Right ventricle myocardium inferior (tissue), 1 donor: ENCODE measurements at places on chromosomes 11 and 22.

GRCh38 chr11:66546966-66547661 is 411 bp downstream of the ACTN3 start:
- DNase-seq: peak; percentile 44

DNA sequence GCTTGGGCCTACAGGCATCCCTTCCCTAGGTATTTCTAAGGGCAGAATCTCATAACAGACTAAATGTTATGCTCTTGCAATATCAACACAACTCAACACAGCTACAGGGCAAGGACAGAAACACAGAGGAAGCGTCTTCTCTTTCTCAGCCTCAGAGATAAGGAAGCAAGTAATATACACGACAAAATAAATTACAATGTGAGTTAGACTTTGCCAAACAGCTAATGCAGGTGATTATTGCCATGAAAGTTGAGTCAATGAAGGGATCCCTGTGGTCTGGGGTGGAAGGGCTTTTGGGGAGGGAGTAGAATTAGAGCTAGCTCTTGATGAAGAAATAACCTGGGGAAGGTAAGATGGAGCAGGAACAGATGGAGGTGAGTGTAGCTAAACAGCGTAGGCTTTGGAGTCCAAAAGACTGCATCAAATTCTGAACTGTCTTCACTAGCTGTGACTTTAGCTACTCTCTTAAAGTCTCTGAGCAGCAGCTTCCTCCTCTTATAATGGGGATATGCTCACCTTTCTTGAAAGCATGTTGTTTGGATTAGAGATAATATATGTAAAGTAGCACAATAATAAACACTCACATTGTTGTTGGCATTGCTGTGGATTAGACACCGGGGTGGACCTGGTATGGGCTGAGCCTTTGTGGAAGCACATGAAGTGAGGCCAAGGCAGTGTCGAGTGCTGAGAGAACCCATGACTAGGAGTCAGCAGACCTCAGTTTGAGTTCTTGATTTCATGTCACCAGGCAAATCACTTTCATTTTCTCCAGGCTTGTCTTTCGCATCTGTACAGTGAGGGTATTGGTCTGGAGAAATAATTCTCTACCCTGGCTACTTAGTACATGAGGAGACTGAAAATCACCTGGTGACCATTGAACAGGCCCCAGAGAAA is 41.0 kb upstream of the AQP11 start:
- no peak for DNase-seq

GRCh38 chr11:27718863-27719545 is 18.7 kb upstream of the BDNF start:
- DNase-seq: no peak

DNA sequence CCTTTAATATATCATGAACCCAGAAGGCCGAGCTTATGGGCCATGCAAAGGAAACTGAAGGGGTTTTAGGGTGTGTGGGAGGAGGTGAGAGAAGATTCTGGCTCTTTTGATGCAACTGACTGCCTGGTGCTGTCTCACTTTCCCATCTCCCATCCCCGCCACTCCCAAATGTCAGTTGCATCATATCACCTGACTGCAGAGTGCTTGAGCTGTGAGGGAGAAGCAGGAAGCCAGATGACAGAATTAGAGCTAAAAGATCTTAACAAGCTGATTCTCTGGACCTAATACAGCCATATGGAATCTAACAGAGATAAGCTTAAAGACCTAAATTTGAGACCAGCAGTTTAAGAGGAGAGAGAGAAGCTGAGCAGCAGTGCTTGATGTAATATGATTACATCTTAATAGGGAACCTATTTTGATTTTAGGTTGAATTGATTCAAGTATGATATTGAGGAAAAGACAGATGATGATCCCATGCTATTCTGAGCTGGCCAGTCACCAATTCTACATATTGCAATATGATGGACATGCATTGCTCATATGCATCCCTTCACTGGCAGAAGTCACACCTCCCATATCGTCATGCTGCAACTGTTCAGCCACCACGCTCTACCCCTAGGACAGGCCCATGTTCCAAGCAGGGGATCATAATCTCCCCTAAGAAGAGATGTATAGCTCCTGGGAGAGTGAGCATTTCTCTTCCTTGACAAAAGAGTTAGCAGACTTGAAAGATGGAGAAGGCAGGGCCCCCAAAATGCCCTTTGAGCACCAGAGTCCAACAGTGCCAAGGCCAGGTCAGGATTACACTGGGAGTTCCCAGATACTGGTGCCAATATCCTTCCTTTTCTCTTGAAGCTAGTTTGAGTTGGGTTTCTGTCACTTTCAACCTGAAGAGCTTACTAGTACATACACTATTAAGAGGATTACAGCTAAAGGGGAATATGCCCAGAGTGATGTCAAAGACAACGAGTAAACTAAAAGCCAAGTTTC is 44.9 kb downstream of the PLEKHA7 start:
- DNase-seq: no peak

DNA sequence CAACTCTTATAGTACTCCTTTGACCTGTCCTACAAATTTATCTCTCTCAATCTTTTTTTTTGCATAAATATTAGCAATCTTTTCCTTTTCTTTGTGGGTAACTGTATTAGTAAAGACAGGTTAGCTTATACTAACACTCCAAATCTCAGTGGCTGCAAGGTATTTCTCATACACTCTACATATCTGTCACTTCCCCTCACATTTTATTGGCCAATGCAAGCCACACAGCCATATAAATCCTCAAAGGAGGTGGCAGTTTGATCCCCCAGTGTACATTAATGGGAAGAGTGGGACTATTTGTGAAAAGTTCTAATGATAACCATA is 42.6 kb upstream of the EED start:
- no peak for DNase-seq

GRCh38 chr22:18909556-18909955 is 3.4 kb downstream of the DGCR6 start:
- no peak for DNase-seq

DNA sequence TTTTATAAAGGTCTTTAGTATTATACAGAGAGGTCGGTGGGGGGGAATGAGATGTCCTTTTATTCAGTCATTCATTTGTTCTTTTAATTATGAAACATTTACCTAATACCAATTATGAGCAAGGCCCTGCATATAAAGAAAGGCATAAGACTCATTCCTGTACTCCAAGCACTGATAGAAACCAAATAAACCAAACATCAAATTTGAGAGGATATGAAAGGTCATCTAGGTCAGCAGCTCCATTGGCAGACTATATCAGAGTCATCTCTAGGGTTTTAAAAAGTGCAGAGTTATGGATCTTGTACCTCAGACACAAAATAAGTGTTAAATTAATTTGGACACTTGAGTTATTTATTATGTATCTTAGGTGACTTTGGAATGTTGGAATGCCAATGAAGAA is 71.5 kb downstream of the CASP12 start:
- DNase-seq: no peak

- DNase-seq: no peak
Observed at GRCh38 chr11:33656768-33657167, 43.9 kb downstream of the C11orf91 start.

DNA sequence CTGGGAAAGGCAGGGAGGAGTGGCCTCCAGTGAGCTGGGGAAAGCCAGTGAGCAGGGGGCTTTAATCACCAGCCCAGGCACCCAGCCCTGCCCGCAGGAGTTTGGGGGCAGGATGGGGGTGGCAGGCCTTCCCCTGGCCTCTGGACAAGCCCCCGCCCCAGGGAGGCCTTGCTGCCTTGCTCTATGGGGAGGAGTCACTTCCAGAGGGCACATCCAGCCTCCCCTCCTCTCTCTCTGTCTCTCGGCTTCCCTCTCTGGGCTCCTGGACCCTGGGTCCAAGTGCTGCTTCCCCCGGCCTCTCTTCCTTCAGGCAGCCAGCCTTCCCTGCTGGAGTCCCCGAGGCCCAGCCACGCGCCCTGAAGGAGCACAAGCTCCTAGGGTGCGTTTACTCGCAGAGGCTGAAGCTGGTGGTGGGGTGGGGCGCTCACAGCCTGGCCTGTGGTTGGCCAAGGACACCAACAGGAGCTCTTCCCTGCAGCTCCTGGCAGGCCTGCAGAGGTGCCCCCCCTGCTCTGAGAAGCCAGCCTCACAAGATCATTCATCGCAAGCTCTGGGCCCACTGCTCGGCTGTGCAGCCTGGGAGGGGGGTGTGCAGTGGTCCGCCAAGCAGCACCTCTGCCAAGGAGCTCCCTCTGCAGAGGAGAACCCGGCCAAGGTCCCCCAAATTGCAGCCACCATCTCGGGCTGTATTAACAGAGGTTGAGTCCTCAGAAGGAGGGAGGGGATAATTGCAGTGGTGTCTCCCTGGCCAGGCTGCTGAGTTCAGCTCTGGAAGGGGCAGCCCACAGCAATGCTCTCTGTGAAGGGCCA is 25.4 kb downstream of the OSBPL5 start:
- DNase-seq: peak; percentile 23

DNA sequence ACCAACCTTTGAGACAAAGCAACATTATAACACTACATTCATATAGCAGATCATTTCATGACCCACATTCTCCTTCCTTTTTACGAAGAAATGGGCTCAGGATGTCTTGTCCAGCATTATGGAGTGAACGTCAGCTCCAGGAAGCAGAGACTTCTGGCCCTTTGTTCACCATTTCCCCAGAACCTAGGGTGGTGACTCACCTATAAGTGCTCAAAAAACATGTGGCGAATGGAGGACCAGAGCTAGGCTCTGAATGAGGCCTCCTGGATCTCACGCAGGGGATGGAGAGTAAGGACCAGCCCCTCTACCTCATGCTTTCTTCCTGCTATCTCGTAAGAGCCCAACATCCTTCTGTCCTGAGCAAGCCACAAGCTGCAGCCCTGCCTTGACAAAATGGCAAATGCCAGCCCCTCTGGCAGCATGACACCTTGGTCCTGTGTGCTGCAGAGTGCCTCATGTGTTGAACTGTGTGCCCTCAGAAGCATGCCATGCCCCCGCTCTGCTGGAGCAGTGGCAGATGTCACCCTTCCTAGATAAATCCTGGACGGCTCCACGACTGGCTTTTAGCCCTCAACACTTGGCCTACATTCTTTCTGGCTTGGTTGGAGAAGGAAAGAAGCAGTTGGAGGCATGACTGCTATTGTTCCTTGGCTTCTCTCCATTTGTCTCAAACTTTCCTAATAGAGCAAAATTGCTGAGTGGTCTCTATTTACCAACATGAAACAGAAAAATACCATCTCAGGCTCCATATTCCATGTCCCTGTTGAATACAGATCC is 6.5 kb upstream of the ST3GAL4 start:
- DNase-seq: no peak

- peak; percentile 39 for DNase-seq
Observed at GRCh38 chr11:90446207-90446606, 223.4 kb upstream of the CHORDC1 start.

- no peak for DNase-seq
Observed at GRCh38 chr22:44130076-44130711, 50.5 kb upstream of the PARVG start.

DNA sequence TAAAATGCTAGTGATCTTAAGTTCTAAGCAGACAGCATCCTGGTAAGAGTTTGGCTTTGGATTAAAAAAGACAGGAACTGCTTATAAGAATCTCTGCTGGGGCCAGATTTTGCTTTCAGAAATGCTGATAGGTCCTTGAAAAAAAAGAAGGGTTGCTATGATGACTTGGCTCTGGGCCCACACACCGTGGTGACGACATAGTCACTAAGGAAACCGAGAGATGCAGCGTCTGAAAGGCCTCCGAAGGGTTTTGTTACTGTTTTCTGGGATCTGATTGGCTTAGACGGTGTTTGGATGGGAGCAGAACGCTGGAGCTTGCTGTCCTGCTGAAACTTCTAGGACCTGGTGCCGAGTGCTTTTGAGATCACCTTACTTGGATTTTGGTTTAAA is 8.4 kb downstream of the FAM118A start:
- DNase-seq: peak; percentile 92

DNA sequence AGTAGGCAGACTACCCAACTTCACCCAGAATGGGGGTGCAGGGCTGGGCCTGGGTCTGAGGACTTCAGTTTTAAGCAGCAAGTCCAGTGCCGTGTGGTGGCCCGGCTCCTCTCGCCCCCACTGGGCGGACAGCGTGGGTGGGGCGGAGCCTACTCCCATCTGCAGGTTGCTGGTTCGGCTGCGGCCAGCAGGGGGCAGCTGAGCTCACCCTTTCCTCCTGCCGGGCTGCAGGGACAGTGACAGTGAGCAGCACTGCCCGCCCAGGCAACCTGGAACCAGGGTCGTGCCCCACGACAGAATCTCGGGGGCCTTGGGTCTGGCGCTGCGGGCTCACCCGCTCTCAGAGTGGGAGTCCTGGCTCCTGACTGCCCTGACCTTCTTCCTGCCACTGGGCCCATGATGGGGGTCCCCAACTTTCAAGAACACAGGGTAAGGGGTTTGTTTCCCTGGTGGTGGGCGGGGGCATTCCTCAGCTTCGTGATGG is 6.2 kb upstream of the NEAT1 start:
- DNase-seq: peak; percentile 97

- no peak for DNase-seq
Observed at GRCh38 chr11:86386746-86387145, 12.1 kb downstream of the CCDC81 start.

DNA sequence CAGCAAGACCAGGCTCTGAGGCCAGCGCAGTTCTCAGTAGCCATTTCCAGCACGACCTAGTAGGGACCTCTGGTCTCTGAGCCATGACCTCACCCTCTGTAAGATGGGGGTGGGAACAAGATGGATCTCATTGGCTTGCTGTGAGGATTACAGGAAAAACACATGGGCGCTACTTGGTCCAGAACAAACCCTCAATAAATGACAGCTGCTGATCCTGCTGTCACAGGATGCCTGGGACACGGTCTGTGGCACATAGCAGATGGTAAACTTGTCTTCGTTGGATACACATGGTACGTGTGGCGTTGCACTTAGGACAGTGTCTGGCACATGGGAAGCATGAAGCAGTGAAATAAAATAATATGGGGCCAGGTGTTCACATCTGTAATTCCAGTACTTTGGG is 4.5 kb upstream of the KCTD17 start:
- DNase-seq: peak; percentile 2

DNA sequence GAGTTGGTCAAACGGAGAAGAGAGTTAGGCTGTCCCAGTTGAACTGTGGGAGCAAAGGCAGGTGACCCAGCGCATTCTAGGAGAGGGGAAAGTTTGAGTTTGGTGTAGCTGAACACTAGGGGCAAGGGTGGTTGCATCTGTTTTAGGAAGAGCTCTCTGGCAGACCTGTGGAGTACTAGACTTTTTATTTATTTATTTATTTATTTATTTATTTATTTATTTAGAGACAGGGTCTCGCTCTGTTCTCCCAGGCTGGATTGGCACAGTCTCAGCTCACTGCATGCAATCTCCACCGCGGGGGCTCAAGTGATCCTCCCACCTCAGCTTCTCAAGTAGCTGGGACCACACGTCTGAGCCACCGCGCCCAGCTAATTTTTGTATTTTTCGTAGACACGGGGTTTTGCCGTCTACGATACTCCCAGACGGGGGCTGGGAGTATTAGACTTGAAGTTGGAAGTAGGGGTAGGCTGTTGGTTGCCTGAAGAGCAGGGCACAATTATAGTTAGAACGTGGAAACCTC is 950 bp upstream of the ACER3 start:
- peak; percentile 47 for DNase-seq
